Amygdala (tissue), 56 donors: ENCODE measurements at places on chromosomes 6 and 20.

DNA sequence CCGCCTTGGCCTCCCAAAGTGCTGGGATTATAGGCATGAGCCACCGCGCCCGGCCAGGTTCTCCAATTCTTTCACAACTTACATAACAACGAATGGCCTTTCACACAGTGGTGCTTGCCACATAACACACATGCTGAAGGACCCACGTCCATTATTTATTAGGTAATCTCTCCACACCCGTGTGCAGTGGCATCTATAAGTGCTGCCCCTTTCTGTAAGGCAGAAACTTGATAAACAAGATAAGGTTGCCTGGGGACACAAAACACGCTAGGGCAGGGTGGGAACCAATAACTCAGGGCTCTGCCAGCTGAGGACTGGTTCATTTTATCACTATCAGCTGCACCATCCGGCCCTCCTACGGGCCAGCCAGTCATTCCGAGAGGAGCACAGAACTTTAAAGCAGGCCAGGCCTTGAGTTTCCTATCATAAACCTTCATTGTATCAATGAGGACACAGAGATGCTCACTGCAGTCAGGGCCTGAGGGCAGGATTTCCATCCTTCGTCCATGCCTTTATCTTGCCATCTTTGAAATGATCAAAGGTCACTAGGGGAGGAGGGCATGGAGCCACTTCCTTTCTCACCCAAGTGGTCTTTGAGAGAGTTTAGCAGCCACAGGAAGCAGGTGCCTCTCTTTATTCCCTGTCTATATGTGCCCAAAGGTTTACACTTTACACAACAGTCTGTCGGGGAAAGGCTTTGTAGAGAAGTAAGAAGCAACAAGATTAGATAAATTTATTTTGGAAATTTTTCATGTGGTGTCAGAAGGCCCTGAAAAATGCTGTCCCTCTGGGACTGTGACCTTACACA, 37.6 kb downstream of the GPLD1 start:
- DNase-seq = no peak

DNA sequence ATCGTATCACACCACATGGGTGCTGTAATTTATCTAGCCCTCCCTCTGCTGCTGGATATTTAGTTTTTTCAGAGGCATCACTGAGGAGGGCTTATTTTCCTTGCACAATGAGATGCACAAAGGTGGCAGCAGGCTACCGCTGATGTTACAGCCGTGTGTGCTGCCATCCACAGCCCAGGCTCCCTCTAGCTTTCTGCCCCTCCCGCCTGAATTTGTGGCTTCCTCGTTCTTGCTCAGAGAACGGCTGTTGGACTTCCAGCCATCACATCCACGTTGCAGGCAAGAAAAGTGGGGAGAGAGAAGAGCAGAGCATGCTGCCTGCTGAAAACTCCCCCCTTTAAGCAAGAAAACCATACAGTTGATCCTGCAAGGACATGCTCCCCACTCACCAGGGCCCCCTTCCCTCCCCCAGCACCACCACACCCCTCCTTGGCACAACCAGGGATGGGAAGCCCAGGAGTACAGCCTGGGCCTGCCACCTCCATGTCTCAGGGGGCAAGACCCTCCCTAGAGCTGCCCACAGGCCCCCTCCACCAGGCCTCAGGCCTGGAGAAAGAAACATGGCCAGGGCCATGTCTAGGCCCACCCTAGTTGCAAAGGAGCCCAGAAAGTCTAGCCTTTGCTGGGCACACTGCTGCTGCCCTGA, 102.6 kb downstream of the MRPL14 start:
- DNase-seq = no peak

DNA sequence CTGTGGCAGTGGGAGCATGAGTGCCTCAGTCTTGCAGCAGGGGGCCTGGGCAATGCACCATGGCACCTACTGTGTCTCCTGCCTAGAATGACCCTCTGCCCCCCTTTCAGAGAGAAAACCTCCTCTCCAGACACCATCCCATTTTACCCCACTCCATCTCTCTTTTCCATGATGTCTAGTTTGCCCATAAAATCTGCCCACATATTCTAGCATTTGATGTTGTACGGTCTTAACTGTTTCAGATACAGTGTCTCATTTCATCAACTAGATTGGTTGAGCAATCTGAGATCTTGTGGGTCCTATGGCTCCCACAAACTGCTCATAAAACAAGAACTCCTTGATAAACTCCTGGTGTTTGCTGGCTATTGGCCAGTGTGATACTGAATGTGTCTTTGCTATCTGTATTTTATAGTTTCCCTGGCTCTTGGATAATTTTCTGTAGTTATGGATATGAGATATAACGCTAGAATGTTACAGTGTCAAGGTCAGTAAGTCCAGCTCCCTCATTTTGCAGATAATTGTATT, 8.1 kb downstream of the PNPLA1 start:
- no peak for DNase-seq

DNA sequence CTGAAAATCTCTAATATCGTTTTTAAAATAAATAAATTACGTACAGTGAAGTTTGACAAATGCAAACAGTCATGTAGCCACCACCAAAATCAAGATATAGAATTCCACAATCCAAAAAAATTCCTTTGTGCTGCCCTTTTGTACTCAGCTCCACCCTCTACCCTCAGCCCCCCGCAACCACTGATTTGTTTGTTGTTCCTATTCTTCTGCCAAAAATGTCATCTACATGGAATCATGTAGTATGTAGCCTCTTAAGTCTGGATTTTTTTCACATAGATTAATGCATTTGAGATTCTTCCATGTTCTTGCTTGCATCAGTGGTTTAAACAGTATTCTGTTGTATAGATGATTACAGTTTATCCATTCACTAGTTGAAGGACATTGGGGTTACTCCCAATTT, 8.5 kb upstream of the REPS1 start:
- DNase-seq = no peak

DNA sequence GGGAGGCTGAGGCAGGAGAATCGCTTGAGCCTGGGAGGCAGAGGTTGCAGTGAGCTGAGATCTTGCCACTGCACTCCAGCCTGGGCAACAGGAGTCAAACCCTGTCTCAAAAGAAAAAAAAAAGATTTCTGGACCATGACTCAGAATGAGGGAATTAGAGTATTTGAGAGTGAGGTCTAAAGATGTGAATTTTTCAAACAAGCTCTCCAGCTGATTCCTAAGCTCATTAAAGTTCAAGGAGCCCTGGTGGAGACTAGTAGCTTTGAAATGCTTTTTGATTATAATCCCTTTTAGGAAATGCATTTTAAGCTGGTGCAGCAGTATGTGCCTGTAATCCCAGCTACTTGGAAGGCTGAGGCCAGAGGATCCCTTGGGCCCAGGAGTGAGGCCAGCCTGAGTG, 21.8 kb upstream of the SRF start:
- DNase-seq = no peak

DNA sequence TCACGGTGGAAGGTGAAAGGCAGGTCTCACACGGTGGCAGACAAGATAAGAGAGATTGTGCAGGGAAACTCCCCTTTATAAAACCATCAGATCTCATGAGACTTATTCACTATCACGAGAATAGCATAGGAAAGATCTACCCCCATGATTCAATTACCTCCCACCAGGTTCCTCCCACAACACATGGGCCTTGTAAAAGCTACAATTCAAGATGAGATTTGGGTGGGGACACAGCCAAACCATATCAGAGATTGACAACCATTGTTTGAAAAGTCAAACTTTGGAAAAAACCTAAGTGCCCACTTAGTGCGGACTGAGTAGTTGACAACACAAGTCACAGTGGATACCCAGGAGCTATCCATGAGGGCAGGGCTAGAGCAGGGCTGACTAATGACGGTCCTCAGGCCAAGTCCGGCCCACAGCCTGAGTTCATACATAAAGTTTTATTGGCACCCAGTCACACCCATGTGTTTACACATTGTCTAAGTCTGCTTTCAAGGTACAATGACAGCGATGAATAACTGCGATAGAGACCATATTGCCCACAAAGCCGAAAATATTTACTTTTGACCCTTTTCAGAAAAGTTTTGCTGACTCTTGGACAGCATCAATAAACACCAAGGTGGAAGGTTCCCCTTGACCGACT, 33.8 kb upstream of the PMEPA1 start:
- DNase-seq = no peak

DNA sequence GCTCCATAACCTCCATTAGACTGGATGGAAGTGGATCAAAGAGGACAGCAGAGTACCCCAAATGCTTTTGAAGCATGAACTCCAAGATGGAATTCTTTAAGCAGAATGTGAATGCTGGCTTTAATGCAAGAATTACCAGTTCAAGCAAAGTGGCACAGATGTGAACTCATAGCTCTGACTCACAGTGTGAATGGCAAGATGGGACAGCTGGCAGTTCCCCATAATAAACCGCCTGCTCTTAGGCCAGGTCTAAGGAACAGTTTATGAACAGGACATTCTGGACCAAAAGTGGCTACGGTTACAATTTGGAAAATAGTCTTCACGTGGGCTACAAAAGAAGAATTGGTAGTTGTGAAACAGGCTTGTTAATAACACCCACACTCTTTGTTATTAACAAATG, 76.5 kb downstream of the SPTLC3 start:
- DNase-seq = no peak

GRCh38 chr20:13644010-13644409, 5.3 kb upstream of the TASP1 start:
- no peak for DNase-seq

DNA sequence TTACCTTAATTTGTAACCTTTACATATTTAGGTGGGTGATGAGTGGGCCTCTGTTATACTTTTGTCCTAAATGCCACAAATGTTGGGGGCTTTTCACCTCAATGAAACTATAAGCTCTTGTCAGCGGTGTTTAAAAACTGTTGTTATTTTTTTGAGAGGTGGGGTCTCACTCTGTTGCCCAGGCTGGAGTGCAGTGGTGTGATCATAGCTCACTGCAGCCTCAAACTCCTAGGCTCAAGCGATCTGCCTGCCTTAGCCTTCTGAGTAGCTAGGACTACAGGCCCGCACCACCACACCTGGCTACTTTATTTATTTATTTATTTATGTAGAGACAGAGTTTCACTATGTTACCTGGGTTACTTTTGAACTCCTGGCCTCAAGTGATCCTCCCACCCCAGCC, 66.7 kb downstream of the ZDHHC14 start:
- no peak for DNase-seq

DNA sequence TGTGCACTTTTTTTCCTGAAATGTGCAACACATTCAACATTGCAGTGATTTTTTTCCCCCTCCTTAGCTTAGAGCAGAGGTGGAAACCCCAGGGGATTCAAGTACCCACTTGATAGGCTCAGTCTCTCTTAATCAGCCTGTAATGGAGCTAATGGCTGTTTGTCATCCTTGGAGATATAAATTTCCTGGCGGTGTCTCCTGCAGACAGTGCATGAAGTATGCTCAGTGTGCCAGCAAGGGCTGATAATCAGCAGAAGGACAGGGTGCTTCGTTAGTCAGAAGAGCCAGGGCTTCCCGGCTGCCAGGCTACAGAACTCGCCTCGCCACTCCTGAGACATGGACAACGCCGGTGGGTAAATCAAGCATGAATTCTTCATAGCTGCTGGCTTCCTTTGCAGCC, 69.8 kb upstream of the PHACTR2 start:
- no peak for DNase-seq

- peak; percentile 87 for DNase-seq
These were observed at the start of gene SNAP25 for GRCh38 chr20:10218536-10219451. TSS of gene SNAP25 (plus strand) at chr20:10218830. CDS start at chr20:10275492, 56,662 bp downstream.

DNA sequence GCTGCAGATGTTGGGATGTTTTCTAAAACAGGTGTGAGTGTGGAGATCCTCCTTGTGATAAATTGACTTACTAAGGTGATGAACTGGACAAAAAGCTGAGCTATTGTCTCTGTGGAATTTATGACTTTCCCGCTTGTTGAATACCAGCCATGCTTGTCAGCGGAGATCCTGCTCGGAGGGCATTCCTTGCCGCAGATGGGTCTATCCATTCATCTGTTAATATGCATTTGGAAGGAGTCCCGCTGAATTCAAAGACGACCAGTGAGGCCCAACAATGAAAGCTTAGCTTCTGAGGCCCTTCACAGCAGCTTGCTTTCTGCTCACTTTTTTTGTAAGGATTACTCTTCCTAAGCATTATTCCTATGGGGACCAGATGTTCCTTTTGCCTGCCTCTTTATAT, 124.9 kb downstream of the TIAM2 start:
- no peak for DNase-seq

DNA sequence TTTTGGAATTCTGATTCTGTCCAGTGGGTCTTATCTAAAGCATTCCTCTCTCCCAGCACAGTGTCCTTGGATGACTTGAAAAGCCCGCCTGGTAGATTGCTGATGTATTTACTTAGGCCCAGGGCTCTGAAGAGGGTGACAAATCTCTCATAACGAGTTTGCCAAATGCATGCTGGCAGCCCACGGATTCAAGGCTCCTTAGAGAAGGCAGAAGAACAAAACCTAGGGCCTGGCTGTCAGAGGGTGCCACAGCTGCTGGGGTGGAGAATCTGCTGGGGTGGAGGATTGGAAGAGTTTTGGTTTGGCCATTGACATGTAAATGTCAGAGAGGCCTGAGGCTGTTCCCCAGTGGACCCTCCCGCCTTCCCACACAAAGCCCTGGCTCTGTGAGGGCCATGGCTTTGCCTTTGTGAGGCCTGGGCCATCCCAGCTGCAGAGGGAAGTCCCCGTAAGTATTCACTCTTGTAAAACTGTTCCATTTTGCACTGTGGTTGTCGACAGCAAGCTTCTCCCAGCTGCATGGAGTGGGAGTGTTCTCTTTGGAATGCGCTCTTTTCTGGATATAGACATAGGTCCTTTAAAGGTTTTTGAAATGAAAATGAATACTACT, 50.3 kb downstream of the ANKRD6 start:
- no peak for DNase-seq

GRCh38 chr20:8082989-8083388, 49.1 kb upstream of the PLCB1 start:
- no peak for DNase-seq

DNA sequence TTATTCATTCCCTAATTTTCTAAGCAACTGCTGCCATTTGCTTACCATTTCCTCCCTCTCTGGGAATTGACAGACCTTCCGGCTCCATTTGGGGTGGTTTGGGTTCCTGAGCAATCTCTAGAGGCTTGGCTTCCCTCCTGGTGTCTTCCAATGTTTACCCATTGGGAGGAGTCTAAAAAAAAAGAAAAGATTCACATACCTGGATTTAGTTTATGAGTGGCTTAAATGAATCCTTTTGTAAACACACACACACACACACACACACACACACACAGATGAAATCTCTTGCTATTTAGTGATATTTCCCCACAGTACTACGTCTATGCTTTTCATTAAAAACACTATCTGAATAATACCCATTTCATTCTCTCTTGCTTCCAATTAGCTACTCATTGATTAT, 48.3 kb upstream of the TRAF3IP2 start:
- no peak for DNase-seq

DNA sequence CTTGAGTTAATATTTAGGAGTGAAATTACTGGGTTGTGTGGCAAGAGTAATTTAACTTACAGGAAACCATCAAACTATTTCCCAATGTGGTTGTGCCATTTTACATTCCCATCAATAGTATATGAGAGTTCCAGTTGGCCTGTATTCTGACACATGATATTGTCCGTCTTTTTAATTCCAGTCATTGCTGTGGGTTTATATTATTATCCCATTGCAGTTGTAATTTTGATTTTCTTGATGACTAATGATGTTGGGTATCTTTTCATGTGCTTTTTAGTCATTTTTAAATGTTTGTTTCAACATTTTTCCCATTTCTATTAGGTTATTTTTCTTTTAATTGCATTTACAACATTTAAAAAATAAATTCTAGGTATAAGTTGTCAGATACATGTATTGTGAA, 614.0 kb downstream of the UTRN start:
- no peak for DNase-seq
